ENCODE measurements at places on chromosomes 6 and 20.
A peak's percentile ranks its signal among the peaks of the same experiment; 100 is the strongest.

DNA sequence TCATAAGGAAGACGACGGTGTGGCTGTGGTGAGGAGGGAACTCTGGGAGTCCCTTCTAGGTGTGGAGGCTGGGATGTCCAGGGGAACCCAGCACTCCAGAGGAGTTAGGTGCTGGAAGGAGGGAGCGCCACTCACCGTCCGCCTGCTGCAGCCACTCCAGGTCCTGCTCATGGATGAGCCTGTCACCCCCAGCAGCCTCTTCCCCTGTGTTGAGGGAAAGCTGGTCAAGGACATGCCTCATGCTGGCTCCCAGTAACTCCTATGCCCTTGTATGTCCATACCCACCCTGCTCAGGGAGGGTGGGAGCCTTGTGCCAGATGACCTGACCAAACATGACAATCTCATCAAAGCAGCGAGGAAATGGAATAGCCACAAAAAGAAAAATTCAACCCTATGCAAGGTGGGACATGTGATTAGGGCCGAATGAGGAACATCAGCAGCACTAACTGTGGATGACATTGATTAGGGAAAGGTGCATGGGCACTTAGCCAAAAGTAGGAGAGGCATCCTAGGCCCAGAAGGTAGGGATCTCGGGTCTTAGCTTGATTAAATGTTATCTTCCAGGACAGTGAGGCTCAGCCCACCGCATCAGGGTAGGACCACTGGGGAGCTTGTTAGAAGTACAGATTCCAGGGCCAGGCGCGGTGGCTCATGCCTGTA, 3.0 kb downstream of the DNPH1 start:
- no peak for DNase-seq

GRCh38 chr20:44731657-44732056, 14.0 kb upstream of the KCNK15 start:
- no peak for DNase-seq

GRCh38 chr6:128204616-128205015, 303.8 kb upstream of the THEMIS start:
- DNase-seq, result no peak

GRCh38 chr20:51042064-51042463, 19.2 kb upstream of the KCNG1 start:
- DNase-seq, result no peak

GRCh38 chr6:149129371-149130077, 188.0 kb upstream of the TAB2 start:
- DNase-seq, result no peak

DNA sequence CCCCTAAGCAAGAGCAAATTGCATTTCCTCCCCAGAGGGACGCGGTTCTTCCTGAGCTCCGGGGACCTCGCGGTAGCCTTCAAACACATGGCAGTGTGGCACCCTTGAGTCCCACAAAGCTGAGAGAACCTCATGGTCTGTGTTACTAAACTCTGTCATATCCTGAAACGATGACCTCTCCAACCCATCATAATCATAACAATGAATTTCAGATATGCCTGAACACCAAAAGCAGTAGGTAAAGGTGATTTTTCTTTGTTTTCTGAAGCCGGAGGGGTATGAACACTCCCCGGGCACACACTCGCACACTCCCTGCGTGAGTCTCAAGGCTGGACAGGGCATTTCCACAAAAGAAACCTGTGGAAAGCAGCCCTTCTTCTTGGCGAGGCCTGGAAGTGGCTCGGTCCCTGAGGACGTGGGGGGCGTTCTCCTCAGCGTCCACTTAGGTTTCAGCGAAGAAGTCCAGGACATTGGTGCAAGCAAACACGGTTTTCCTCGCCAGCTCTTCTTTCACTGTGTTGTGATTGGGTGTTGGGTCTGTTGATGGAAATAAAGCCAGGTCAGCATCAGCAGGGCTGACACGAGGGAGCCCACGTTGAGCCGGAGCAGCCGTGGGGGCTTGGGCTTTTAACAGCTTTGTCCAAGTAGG, 183.4 kb downstream of the ERMARD start:
- DNase-seq, result no peak

DNA sequence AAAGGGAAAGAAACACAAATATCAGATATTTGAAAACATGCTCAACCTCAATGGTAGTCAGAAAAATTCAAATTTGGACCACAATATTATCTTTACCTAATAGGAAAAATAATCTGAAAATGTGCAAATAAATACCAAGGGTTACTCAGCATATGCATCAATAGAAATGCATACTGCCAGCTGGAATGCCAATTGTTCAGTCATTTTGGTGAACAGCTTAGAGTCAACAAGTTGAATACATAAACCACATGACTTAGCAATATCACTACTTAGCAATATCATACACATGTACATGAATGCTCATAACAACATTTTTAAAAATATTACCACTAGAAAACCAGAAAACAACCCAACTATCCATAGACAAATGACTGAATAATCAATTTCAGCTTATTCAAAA, 212.7 kb downstream of the PTPRK start:
- DNase-seq, result no peak

- DNase-seq, result no peak
These were observed 11.2 kb upstream of the C20orf144 start for GRCh38 chr20:33650753-33651561.

DNA sequence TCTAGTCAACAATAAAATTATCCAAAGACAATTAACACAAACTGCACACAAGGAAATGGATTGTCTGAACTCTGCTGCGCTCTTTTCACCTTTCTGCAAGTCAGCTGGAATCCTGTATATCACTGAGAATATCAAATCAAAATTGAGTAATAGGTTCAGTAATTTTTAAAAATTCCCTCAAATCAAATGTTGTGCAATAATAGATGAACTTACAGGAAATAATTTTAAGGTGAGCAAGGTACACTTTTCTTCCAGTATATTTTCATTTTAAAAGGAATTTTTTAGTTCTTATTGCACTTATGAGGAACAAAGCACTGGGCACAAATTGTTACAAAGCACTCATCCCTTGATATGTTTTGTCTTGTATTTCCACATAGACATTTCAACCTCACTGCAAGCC, 1.2 kb downstream of the SAYSD1 start:
- DNase-seq, result no peak

- no peak for DNase-seq
These were observed 508.4 kb downstream of the PKHD1 start for GRCh38 chr6:51578994-51579393.

DNA sequence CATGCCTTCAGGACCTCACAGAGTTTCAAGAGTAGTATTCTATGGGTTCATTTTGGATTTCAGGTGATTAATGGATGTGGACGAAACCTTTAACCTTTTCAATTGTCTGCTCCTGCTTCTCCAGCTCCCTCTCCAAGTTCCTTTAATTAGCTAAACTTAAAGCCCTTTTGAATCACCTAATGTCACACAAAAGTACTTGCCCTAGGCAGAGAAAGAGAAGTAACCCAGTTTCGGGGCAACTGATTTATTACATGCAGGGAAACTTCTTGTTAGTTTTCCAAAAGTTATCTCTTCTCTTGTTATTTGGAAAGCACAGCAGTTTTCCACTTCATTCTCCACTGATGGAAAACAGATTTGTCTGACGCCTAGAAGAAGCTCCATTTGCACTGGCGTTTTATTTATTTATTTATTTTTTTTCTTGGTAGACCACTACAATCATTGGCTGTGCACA, 407.7 kb upstream of the JARID2 start:
- DNase-seq, result no peak

- DNase-seq, result no peak
These were observed 404.4 kb downstream of the BMP2 start for GRCh38 chr20:7171911-7172310.

GRCh38 chr20:54545676-54546358, 70.4 kb downstream of the DOK5 start:
- DNase-seq, result no peak

GRCh38 chr6:125124049-125124669, 29.4 kb upstream of the TPD52L1 start:
- no peak for DNase-seq

DNA sequence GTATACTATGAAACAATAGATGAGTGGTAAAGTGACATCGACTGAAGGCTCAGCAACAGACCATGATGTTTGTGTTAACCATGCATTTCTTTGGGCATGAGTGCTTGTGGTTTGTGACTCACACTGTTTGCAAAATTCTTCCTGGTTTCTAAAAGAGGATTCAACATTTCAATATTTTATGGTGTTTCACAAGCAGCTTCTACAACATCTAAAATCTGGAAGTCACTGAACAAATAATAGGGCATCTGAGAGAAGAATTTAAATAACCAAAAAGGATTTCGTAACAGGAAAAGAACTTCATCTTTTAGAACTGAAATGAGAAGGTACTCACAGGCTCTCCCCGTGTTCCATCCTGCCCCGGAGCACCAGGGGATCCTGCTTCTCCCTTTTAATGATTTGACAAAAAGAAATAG, 146.2 kb downstream of the COL21A1 start:
- no peak for DNase-seq

GRCh38 chr20:8983478-8984345, 85.2 kb upstream of the PLCB4 start:
- no peak for DNase-seq

DNA sequence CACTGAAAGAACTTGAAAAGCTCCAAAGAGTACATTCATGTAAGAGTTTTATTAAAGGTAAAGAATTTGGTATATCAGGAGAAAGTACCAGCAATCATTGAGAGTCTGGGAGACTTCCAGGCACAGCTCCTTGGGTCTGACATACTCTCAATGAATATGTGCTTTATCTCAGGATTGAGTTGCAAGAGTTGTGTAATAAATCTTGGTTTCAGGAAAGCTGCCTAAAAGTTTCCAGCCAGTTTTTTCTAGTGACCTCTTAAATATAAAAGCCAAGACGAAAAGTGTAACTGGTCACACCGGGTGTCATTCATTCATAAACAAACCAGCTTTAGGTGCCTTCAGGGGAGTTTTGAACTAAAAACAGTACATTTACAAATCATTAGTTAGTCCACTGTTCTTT, 21.6 kb upstream of the GJA1 start:
- no peak for DNase-seq

- no peak for DNase-seq
These were observed 120.8 kb downstream of the CHD6 start for GRCh38 chr20:41497186-41497895.

DNA sequence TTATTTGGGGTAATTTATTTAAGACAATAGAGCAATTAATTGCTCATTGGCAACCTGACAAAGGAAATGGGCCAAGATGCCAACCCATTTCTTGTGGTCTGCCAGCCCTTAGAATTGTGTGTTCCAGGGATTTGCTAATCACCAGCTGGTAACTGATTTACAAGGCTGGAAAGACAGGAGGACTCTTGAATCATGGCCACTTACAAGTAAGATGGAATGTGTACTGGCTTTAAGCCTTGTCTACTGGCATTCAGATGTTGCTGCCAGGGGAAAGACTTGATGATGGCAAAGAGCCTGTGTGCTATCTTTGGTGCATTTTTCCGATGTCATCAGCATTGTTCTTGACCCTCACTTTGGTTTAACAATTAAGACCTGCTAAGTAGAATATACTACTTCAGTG, 91.0 kb downstream of the BCKDHB start:
- no peak for DNase-seq

GRCh38 chr6:161918628-161919205, 644.9 kb upstream of the AGPAT4 start:
- no peak for DNase-seq

GRCh38 chr6:71706523-71706922, 179.8 kb upstream of the RIMS1 start:
- no peak for DNase-seq

GRCh38 chr20:50428097-50428828, 81.9 kb upstream of the PTPN1 start:
- no peak for DNase-seq

- DNase-seq, result peak; percentile 21
These were observed 1.3 kb downstream of the MAPK14 start for GRCh38 chr6:36028877-36029324.

GRCh38 chr6:166461821-166462460, 79.2 kb upstream of the MPC1 start:
- no peak for DNase-seq

- no peak for DNase-seq
These were observed 110.6 kb downstream of the PLEKHG1 start for GRCh38 chr6:150710236-150710635.

DNA sequence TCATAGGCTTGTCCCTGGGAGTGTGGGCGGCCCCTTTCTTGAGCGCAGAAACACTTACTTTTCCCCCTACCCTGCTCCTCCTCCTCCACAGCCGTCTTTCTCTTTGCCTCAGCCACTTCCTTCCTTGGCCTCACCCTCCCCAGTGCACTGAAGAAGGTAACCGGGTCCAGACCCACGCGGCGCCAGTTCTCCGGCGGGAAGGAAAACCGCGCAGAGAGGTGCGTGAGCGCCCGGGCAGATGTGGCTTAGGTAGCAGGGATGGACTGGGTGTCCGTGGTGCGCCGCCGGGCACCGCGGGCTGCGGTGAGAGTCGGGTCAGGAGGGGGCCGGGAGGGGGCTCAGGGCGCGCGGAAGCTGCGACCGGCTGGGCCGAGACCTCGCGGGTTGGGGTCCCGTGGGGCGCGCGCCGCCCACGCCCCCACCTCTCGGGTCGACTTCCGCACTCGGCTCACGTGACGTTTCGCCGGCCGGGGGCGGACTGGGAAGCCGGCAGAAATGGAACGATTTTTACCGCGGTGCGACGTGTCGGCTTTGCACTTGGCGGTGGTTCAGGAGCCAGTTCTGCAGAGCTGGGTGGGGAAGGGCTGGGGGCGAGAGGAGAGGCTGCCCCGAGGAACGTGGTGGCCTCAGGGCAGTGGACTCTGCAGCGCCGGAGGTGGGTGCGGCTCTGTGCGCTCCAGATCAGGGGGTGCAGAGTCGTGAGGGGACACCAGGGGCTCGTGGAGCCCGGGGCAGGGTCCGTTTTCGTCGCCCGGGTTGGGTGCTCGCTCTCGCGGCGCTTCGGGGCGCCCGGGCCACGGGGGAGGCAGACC, at the start of gene ABRACL:
TSS of gene ABRACL (plus strand) at position 88 of the 812 bp plus-strand sequence. CDS start 5,416 bp downstream, outside the sequence.
- no peak for DNase-seq

- DNase-seq, result no peak
These were observed 166.5 kb downstream of the TSHZ2 start for GRCh38 chr20:53138454-53139262.

DNA sequence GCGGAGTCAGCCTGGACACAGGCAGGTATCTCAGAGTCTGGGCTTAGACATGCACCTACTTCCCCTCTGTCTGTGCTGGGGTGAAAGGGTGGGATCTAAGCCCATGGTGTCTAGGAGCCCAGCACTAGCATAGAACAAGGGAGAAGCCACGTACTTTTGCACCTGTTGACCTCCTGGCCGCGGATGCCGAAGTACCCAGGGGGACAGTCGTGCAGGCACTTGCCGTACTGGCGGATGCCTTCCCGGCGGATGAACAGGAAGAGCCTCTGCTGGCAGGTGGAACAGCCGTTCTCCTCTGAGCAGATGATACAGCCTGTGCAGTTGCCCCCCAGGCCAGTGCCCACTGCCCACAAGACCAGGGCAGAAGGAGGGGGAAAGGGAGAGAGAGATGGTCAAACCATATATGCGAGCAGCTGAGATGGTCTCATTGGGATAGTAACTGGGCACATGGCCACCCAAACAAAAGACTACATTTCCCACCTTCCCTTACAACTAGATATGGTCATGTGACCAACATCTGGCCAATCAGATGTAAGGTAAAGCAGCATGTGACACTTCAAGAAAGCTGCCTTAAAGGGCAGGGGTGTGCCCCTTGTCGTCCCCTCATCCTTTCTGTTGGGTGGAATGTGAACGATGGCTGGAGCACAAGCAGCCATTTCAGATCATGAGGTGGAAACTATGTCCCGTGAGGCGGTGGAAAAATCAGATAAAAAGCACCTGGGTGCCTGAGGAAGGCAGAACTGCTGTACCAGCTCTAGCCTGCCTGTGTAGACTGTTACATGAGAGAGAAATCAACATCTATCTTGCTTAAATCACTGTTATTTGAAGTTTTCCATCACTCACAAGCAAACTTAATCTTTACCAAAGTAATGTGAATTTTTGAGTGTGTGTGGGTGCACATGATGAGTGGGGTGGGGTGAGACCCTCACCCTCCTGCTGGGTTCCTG, 34.0 kb downstream of the RSPO4 start:
- DNase-seq, result no peak

Data from amygdala (tissue), 56 donors.